ENCODE measurements at places on chromosomes 6 and 20. TPM values are rescaled to one million over a fixed set of nuclear protein-coding genes. Genes with fewer than 3 reads are reported as not detected.

The FAM217A gene
- total RNA-seq = not detected

DNA sequence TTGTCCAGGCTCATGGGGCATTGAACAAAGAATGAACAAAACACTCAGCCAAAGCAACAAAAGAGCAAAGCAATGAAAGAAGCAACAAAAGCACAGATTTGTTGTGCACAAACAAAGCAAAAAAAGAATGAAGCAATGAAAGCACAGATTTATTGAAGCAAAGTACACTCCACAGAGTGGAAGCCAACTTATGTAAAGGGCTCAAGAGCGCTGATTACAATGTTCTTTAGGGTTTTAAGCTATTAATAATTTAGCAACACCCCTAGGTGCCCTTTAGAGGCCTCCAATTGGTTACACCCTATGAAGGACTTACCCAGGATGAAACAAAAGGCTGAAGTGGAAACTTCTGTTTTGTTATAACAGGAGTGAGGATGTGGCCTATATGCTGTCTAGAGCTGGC is 179.2 kb upstream of the PROKR2 start:
- no peaks in the 10 kb centered on the region for H3K27me3 ChIP-seq
- DNase-seq = no peak
- no peak overlapping the region for H3K27ac ChIP-seq
- no peak overlapping the region for H3K4me3 ChIP-seq

DNA sequence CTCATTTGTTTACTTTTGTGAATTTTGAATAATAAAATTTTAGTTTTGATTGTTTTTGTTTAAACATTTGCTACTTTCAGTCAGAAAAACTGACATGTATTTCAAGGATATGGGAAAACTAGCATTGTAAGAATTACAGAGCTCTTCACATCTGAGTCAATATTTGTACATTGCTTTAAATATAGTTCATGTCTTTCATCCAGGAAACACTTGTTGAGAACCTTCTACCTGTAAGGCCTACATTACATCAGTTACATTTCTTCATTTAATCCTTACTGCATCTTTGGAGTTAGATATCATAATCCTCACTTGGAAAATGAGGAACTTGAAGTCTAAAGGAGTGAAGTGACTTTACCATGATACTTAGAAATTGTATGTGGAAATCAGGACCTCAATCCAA is 242.9 kb downstream of the KCNQ5 start:
- no peak overlapping the region for H3K27ac ChIP-seq
- H3K36me3 ChIP-seq = no peaks in the 10 kb centered on the region
- no peaks in the 10 kb centered on the region for H3K27me3 ChIP-seq
- H3K4me1 ChIP-seq = peaks cover 9% of the 10 kb centered on the region

- DNase-seq = no peak
- H3K4me3 ChIP-seq = no peak overlapping the region
- H3K4me1 ChIP-seq = no peaks in the 10 kb centered on the region
Observed at GRCh38 chr6:36099869-36100483, 30.3 kb upstream of the MAPK13 start.

The HAO1 gene
- total RNA-seq = not detected
